ENCODE measurements at places on chromosomes 4 and X.

DNA sequence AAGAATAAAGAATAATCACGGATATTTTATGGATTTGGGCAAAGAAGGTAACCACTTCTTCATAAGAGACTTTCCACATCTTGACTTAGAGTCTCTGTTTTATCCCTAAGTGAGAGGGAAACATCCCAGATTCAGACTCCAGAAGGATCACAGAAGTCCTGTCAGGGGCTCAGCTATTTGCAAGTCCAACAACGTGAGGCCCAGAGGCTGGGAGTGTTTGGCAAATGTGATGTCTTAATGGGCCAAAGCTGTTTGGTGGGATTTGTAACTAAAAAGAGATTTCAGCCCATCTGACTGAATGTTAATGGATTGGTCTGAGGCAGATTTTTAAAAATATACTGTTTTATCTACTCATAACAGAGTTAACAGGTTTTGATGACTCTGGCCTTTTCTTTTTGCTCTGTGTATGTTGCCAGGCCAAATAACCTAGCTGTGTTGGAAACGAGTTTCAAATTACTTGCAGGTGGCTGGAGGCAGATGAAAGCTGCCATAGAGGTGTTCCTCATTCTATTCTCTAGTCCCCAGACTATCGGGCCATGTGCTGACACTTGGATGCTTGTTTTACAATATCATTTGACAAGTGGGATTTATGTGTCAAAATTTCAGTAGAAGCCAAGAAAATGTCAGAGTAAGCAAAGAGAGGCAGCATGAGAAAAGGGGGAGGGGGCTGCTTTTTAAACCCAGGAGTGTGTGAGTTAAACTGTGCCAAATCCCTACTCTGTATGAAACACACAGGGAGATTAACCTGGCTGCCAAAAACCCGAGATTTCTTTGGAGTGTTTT, 330.9 kb downstream of the DCHS2 start:
- no peak for DNase-seq

DNA sequence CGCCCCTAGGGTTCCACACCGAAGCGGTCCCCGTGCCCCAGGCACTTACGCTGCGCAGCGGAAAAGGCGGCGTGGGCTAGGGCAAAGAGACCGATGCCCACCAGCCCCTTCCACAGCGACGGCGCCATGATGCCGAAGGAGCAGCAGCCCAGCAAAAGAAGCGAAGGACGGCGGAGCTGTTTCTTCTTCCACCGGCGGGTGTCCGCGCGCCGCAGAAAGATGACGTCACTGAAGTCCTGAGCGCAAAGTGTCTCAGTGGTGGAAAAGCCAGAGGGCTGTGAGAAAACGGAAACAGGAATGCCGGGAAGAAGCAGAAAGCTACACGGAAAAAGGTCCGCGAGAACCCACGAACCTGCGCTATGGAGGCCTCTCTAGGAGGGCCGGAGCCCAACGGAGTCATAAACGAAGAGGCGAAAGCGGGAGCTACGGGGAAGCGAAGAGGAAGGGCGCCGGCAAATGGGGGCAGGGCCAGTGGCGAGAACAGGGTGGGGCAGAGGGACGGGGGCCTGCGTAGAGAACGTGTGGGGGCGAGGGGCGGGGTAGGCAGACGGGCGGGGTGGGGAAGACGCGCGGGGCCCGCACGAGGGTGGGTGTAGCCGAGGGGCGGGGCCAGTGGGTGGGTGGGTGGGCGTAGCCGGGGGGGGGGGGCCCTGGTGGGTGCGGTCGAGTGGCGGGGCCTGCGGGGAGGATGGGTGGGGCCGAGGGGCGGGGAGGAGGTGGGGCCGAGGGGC, at the start of gene MMGT1:
Gene MMGT1 (minus strand): TSS at position 441 of the 731 bp plus-strand sequence. CDS start 313 bp downstream, at position 128.
- peak; percentile 74 for DNase-seq

- DNase-seq = no peak
Observed at GRCh38 chrX:74519870-74520269, 94.6 kb downstream of the RLIM start.

DNA sequence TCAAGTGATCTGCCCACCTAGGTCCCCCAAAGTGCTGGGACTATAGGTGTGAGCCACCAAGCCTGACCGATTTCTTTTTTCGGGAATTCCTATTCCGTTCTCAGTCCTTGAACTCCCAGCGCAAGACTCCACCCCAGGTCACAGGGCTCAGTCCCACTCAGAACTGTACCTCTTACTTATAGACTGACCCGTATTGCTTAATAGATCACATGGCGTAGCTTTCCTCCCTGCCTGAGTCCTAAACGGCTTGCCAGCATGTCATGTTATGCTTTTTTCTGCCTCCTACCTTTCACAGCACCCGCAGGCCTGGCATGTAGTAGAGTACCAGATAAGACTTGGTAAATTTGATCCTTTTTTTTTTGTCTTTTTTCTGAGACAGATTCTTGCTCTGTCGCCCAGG, 22.4 kb downstream of the SAT1 start:
- no peak for DNase-seq

DNA sequence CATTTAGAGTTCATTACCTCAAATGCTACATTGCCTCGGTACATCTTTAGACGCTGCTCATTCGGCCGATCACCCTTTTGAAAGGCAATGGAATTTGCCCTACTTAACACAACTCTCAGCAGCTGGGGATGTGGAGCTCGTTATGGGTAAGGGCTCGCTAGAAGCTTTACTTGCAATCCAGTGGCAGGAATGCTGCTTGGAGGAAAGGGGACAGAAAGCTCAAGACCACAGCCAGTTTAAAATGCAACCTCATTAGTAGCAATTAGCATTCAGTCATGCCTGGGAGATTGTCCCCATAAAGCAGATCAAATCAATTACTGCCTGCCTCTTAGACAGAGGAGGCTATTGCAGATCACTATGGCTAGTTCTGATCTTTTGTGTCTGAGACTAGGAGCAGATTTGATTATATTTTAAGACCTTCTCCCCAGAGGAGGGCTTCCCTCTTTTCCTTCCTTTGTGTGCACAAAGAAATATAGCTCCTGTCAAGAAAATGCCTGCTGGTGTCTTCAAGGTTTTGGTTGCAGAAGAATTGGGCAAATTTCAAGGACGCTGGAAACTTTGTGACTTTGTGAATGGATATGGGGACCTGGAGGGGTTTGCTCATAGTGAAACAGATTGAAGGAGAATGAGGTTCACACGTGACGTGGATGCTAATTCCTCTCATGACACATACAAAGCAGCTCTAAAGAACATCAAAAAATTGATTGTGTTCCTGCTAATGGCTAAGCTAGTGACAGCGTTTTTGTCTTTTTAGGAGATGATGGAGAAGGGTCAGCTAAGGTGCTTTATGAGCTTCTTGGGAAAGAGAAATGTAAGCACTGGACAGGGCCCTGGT, 237.5 kb upstream of the GLRA2 start:
- DNase-seq = no peak

DNA sequence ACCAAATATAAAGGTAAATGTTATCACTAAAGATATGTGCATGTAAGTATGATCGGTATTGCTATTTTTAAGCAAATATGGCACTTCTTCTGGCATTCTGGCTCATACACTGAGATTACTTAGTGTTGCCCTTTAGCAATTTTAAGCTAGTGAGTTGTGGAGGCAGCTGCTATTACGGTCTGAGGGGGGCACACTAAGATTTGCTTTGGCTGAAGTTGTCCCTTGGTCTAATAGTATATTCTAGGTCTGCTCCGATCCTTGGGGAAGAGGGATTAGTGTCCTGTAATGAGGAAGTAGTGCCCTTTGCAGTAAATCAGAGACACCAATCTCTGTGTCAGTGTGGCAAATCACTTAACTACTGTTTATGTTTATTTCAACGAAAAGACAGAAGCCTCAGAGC, 196.5 kb upstream of the FTHL17 start:
- DNase-seq = no peak

DNA sequence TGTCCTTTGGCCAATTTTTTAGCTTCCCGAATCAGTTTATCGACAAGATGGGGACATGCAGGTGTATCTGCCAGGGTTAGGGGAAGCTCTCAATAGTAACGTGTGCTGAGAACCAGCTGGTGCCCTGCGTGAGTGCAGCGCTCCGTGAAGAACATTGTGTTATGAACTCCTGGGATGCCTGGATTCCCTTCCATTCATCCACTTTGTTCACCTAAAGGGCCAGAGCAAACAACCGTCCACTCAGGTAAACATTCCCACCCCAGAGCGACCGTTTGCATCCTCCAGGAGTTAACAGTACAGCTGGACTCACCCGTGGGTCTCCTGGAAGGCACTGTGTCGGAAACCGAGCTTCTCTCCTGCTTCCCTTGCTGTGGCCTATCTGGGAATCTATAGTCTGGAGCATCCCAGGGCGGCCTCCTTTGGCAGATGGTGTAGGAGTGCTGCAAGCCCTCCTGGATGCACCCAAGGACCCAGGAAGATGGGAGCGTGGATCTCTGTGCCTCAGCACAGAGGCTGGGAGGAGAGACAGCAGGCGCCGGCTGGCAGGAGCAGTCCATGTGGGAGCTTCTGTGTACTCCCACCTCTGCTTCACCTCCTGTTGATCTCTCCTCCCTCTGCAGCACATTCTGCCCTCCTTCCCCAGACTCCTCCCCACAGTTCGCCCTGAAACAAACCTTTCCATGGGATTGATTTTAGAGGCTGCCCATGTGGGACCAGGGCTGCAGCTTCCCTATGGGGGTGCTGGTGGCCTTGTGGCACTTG, 62.7 kb downstream of the SHROOM2 start:
- DNase-seq = no peak

GRCh38 chr4:182478475-182478874, 235.3 kb downstream of the TENM3 start:
- no peak for DNase-seq

- DNase-seq = no peak
Observed at GRCh38 chrX:19760841-19761512, 126.4 kb downstream of the SH3KBP1 start.

DNA sequence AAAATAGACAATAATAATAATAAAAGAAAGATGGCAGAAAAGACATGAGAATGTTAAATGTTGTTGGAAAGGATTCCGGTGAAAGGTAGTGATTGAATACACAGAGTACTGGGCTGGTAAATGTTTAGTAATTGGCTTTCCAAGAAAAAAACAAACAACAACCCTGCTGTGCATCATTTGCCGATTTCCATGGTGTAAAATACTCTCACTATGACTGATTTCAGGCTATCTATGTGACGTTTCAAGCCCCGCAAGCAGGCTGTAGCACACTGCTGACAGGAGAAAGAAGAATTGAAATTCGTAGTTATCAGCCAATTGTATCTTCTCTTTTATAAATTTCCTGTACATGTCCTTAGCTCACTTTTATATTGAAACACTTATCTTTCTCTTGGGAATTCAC, 13.6 kb upstream of the SEPTIN6 start:
- DNase-seq = no peak
